MCF 10A (cell line): ENCODE measurements at places on chromosomes 7 and 10. TPM values are rescaled to one million over a fixed set of nuclear protein-coding genes. Genes with fewer than 3 reads are reported as not detected.

DNA sequence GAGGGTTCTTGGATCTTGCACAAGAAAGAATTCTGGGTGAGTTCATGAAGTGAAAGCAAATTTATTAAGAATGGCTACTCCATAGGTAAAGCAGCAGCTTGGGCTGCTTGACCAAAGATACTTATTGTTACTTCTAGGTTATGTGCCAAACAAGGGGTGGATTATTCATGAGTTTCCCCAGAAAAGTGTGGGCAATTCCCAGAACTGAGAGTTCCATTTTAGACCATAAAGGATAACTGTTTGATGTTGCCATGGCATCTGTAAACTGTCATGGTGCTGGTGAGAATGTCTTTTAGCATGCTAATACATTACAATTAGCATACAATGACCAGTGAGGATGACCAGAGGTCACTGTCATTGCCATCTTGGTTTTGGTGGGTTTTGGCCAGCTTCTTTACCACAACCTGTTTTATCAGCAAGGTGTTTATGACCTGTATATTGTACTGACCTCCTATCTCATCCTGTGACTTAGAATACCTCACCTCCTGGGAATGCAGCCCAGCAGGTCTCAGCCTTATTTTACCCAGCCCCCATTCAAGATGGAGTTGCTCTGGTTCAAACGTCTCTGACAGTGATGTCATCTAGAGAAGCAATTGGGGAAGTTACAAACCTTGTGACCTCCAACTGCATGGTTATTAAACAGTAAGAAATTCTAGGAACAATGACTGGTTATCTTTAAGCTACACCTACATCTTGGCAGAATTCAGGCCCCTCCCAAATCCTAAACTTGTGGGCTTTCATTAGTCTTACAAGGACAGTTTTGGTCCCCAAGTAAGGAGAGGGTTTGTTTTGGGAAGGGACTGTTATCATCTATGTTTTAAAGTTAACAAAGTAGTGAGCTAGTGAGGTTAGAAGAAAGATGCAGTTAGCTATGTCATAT is 48.0 kb upstream of the INHBA start:
- DNase-seq: no peak

DNA sequence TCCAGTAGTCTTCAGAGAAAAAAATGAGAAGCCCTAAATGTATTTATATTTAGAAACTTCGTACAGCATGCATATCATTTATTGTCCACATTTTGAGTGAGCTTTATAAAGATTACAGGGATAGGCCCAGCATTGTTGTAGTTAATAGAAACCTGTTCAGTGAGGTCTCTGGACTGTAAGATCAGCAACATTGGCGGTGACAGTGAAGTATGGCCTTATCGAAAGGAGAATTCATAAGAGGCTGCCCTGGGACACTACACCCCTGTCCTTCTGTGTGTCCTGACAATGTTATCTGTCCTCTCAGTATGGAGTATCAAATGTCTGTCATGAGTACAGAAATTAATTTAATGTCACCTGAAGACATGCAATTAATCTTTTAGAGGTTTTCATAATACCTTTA is 57.2 kb downstream of the SHH start:
- no peak for DNase-seq

GRCh38 chr7:92044148-92044547 is 90.1 kb downstream of the CYP51A1 start:
- DNase-seq: no peak

EVX1 gene
- not detected in 2 replicates for total RNA-seq

DNA sequence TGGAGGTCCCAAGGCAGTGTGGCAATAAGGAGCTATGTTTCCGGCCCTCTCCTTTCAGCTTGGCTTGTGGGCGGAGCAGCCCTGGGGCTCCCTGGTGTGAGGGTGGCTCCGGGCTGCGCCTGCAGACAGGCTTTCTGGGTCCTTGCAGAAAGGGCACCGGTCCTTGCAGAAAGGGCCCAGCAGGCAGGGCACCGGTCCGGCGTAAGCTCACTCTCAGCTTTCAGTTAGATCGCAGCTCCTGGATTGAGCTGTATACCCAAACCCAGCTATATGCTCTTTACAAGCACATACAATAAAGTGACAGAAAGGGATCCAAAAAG is 293.8 kb upstream of the SHH start:
- DNase-seq: no peak

GRCh38 chr10:26408858-26409494 is 29.2 kb upstream of the APBB1IP start:
- DNase-seq: no peak

GRCh38 chr7:37118004-37118403 is 330.7 kb downstream of the ELMO1 start:
- no peak for DNase-seq

DNA sequence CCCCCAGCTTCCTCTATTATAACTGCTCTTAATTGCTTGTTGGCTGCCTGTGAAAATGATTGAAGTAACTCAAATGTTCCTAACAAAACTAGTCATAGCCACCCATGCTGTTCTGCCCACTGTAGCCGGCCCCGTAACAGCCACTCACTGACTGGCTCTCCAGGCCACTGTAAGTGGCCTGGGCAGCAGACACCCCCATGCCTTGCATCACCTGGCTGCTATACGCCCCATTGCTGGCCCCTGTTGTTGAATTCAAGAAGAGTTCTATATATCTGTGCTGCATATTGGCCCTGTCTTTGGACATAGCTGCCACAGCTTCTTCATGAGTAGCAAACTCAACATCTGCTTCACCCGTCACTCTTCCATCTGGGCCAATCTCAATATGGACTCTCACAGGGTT is 15.1 kb downstream of the FXYD4 start:
- DNase-seq: no peak

- DNase-seq: no peak
These were observed 3.3 kb downstream of the CHN2 start for GRCh38 chr7:29197916-29198315.

PRF1 gene
- not detected in 2 replicates for total RNA-seq

- DNase-seq: no peak
These were observed 47.2 kb downstream of the FAM107B start for GRCh38 chr10:14727465-14727864.
